ENCODE measurements at places on chromosomes 2 and 18.

DNA sequence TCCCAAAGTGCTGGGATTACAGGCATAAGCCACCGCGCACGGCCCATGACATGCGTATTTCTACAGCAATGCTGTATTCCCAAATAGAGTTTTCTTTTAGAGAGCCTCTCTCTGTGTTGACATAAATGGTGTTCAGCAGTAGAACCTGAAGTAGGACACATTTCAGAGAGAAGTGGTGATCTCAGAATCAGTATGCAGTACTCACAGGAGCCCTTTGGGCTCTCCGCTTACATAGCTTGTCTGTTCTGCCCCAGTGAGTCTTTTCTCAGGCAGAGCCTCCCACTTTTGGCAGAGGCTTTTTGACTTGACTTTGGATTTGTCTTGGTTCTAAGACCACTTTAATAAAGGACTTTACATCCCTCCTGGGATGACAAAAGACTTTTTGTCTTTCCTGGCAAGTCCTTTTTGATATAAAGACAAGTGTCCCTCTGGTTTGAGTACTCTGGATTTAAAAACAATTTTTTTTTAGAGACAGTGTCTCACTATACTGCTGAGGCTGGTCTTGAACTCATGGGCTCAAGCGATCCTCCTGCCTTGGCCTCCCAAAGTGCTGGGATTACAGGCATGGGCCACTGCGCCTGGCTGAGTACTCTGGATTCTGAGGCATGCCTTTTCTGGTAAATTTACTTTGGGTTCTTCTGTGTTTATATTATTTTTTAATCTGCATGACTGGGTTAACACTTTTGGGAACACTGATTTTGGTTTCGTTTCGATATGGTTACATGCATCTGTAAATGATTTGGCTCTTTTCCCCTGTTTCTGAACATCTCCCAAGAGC lies 113.3 kb downstream of the SMAD2 start:
- no peak for DNase-seq

DNA sequence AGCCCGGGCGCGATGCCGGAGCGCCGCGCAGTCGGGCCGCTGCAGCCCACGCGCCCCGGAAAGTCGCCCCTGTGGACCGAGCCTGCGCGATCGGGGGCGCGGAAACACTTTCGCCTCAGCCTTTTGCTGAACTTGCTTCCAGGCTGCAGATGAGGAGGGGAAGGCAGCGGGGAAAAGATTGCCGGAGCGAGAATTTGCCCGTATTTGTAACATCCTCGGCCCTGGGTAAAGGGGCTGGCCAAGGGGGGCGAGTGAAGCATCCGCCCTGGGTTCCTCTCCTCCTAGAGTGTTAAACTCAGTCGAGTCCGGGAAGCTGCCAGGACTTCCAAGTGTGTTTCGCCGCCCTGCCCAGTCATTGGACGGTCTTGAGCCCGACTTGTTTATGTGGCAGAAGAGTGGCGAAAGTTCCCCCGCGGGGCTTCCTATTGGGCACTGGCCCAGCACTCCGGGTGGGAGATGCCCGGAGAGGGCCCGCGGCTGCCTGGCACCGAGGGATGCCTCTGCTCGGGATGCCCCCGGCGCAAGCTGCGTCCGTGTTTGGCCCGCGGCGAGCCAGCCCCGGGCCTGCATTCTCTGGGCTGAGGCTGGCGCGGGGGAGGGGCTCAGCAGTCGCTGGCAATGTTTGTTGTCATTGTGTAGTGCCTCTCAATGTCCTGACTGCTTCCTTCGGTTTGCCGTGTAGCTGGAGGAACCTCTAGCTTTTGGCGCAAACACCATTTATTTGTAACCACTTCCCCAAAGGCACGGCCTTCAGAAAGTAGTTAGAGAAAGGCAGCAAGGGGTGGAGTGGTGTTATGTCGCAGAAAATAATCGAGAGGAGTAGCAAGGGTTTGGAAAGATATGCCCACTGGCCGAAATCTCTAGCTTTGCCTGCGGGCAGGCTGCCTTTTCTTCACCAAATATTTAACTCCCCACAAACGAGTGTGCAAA lies 1.1 kb downstream of the CYBRD1 start:
- DNase-seq, result peak; percentile 36

DNA sequence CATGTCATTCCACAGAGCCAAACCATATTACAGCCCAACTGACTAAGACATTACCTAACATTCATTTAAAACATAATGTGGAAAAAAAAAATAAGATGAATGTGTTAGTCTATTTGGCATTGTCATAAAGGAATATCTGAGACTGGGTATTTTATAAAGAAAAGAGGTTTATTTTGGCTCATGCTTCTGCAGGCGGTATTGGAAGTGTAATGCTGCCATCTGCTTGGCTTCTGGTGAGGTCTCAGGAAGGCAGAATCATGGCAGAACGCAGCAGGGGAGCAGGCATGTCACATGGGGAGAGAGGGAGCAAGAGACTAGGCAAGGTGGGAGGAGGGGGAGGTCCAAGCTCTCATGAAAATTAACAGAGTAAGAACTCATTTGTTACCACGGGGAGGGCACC lies 504.8 kb upstream of the LRATD1 start:
- no peak for DNase-seq

GRCh38 chr2:230751062-230751461 lies 38.4 kb downstream of the CAB39 start:
- no peak for DNase-seq

DNA sequence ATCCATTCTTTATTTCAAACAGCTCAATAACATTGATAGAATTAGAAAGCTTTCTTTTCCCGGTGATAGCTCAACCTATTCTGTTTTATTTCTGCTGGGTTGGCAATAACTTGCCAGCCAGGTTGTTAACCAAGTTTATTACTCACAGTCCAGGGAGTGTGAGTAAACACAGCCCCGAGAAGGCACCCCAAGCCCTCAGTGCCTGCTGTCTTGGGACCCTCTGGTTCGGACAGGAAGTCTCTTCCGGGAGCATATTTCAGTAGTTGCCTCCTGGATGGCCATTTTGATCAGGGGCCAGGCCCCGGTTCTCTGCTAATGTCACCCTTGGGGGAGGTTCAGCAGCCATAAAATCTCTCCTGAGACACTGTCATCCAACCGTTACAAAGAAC lies 176.8 kb downstream of the INO80D start:
- no peak for DNase-seq

DNA sequence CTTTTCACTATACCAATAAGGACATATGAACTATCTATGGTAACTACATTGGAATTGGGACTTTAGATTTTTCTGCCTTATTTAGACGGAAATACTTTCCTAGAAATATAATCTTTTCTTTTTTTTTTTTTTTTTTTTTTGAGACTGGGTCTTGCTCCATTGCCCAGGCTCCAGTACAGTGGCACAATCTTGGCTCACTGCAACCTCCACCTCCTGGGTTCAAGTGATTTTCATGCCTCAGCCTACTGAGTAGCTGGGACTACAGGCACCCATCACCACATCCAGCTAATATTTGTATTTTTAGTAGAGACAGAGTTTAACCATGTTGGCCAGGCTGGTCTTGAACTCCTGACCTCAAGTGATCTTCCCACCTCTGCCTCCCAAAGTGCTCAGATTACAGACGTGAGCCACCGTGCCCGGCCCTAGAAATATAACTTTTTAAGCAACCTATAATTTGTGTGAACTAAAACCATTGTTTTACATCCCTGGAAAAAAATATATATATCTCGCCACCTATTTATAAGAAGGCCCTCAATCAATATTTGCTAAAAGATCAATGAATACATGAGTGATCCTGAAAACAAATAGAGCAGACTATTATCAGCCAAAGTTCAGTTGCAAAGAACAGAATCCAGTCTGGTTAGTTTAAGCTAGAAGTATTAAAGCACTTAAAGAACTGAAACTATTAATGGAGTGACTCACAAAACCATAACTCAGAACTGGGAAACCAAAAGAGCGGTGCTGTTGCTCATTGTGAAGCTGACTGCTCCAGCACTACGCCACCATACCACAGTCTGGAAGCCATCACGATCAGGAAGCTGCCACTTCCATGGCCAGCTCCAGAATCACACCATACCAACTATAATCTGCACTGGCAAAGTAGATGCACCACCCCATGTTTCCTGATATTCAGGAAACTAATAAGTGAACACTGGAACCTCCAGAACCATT lies 8.4 kb upstream of the HNRNPLL start:
- DNase-seq, result peak; percentile 55

DNA sequence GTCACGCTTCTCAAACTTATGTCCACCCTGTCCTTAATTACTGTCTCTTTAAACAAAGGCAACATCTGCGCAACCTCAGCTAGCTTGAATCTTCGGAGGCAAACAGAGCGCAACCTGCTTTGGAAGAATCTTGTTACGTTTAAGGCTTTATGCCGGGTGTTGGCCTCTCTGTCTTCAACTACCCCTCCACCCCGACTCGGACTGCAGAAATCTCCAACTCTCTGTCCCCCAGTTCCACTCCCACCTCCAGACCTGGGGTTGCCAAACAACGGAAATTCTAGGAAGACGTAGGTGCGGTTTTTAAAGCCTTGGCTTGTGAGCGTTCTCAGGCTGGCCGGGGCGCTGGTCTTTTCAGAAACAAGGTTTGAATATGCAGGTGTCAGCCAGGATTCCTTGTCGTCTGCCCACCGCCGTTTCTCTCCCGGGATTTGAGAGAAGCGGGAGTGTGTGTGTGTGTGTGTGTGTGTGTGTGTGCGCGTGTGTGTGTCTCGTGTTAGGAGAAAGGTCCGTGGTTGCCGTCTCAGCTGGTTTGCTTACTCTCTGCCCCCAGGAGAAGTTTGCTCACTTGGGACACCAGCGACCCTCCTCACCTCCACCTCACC lies 1.1 kb upstream of the ONECUT2 start:
- no peak for DNase-seq

GRCh38 chr2:72605836-72606442 lies 219.9 kb downstream of the EXOC6B start:
- DNase-seq, result no peak

DNA sequence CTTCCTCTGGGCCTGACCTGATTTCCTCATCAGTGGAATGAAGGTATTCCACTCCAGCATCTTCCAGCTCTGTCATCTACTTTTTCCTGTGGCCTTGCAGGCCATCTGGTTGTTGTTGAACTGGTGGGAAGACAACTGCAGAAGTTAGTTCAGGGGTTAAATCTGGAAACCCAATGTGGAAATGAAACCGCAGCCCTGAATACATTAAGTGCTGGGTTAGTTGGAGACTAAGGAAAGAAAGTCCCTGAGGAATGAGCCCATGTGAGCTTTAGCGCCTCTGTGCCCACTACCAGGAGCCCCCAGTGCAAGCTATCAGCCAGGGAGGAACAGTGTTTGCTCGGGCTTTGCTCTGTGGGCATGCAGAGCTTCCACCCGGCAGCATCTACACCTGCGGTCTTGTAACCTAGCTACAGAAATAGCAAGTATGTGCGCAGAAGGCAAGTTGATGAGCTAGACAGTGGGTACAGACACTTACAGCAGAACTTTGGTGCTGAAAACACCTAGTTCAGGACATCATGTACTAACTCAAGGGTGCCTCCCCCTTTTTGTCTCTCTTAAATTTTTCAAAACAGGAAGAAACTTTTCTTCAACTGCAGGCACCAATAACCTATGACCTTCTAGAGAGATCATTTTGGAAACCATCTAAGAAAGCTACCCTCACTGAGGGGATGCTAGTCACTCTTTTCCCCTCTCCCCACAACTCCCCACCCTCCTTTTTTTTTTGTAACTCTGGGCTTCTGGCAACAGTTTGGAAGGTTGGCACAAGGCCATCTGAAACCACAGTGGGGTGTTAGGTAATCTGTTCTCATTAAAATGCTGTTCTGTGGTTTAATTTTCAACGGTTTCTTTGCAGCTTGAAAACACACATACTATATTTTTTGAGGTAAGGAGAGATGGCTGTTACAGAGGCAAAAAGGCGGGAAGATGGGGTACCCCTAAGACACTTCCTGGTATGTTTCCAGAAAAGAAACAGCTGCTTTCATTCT lies 18.3 kb upstream of the CXCR4 start:
- peak; percentile 61 for DNase-seq

GRCh38 chr2:60472041-60472440 lies 81.4 kb downstream of the BCL11A start:
- no peak for DNase-seq

DNA sequence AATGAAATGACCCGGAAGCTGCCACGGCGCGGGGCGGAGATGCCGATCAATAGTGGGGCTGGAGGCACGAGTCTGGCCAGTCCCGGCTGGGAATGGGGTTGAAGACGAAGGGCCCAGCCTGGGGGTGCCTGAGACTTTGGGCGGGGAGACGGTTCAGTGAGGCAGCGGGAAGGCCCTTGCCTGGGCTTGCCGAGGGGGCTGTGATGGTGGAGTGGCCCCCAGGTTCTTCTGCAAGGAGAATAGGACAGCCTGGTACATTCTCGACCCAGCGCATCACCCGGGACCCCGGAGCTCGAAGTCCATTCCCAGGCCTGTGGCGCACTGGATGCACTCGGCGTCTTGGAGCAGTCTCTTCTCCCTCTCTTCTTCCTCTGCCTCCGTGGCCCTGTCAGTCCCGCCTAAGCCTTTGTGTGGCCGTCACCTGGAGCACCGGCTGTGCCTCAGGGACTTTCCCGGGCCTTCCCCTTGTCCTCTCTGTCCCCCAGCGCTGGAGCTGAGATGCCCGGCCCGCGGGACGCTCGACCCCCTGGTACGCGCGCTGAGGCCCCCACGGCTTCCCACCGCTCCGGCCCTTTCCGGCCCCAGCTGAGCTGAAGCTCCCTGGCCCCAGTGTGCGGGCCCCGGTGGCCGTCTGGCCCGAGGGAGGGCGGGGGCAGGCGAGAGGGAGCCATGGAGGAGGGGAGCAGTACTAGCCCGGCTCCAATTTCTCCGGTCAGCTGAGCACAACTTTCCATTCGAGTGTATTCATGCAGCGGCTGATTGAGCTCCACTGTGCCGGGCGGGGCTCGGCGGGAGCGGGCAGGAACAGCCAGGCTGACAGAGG lies 8.0 kb downstream of the SIX3 start:
- DNase-seq, result no peak

GRCh38 chr2:36420569-36421181 lies 65.1 kb downstream of the CRIM1 start:
- DNase-seq, result no peak
